ENCODE measurements at places on chromosomes 7 and 10. TPM values are rescaled to one million over a fixed set of nuclear protein-coding genes. Genes with fewer than 3 reads are reported as not detected.

- no peak for DNase-seq
Observed at GRCh38 chr10:63596924-63597323, 75.7 kb downstream of the REEP3 start.

- DNase-seq = no peak
Observed at GRCh38 chr10:59881640-59882039, 24.7 kb downstream of the CCDC6 start.

- no peak for DNase-seq
Observed at GRCh38 chr10:91592266-91592975, 40.5 kb downstream of the PPP1R3C start.

DNA sequence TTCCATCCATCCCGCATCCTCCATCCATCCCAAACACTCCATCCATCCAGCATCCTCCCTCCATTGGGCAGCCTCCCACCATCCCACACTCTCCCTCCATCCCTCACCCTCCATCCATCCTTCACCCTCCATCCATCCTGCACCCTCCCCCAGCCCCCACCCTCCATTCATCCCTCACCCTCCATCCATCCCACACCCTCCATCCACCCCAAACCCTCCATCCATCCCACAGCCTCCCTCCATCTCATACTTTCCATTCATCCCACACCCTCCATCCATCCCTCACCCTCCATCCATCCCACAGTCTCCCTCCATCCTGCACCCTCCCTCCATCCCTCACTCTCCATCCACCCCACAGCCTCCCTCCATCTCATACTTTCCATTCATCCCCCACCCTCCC is 60.4 kb downstream of the FOXI2 start:
- no peak for DNase-seq

DNA sequence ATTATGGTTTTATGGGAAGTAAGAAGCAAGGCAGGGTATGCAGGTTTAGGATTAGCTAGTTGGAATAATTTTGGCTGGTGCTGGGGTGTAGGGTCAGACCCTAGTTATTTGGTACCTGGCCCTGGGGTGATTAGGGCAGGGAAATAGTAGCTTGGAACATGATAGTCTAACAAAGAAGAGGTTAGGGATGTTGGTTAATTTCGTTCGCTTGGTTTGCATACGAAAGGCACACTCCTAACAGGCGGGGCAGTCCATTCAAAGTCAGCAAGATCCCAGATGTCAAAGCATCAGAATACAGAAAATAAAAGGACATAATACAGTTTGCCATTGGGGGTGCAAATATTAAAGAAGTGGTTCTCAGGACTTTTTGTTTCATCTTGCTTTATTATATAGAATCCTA is 55.7 kb upstream of the ITPRID1 start:
- no peak for DNase-seq

DNA sequence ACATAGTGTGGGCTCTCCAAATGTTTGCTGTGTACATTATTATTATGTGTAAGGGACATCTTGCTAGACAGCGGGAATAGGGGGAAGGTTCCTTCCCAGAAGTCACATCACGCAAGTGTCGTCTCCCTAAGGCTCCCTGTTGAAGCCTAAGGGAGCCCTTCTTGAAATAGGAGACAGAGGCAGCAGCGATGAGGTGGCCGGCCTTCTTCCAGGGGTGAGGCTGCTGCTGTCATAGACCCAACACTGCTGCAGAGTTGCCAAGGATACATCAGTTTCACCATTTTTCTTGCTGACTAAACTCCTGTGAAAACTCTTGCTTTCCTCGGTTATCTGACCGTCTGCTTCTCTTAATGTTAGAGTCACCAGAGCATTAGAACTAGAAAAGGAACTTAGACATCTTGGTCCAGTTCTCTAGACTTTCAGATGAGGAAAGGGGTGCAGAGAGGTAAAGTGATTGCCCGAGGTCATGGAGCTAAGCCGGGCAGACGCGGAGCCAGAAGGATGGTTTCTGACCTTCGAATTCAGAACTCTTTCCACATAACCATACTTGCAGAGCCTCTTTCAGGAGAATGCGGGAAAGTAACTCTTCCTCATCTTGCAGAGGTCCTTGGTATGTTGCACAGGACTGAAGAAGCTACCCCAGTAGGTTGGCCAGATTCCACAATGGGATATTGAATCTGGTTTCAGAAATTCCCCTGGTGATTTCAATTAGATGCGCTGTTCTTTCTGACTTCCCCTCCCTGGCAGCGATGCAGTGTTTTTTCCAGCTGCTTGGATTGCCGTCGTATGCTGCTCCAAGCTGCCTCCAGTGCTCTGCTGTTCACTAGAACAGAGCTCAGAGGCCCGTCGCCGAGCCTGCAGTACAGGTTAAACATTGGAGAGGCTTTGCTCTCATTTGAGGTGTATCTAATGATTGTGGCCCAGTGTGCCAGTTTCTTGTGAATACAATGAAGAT is 217.1 kb downstream of the CAMK1D start:
- DNase-seq = no peak

GRCh38 chr7:43799605-43800004 is 41.1 kb downstream of the BLVRA start:
- DNase-seq = no peak

DNA sequence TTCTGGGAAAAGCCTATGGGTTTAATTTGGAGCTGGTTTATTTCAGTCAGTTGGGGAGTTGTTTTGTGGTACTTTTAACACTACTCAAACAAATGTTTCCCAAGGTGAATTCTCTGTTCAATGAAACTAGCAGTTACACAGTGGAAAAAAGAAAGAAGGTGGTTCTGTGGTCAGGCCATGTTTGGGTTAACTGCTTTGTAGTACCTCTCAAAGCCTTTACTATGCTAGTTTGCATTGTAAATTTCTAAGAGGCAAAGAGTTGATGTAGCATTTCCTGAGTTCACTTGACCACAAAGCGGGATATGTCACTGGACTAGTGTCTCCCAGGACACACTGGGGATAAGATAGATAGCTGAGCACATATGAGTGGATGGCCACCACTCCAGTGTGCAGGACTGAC is 145.4 kb downstream of the KIF20B start:
- no peak for DNase-seq

GRCh38 chr7:128876127-128876526 is 13.5 kb downstream of the ATP6V1F start:
- no peak for DNase-seq

Gene TPST1
- total RNA-seq = 4.8 TPM

Gene GIMAP4
- total RNA-seq = 18.2 TPM

All from cardiac septum (tissue), 1 donor.